Lower lobe of right lung (tissue), 2 donors: ENCODE measurements at places on chromosomes 7 and 10. TPM values are rescaled to one million over a fixed set of nuclear protein-coding genes. Genes with fewer than 3 reads are reported as not detected.

GRCh38 chr7:93231799-93232672 is at the start of gene VPS50:
TSS of gene VPS50 (plus strand) at chr7:93232366. CDS start at chr7:93232468, 102 bp downstream.
- DNase-seq = peak; percentile 96

DNA sequence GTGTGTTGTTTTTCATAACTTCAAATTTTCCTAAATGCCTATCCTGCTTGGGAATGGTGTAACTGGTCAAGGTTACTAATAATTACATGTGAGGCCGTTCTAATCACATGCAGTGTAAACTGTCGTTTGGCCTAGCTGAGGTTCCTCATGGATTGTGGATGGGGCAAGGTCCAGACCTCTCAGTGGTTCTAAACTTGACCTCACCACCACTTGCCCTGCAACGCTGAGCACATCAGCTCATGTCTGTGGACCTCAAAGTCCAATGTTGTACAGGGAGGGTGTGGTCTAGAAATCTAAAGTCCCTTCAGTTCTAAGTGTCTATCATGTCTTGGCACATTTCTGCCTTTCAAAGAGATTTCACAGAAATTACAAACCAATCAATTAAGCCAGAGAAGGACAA is 15.6 kb downstream of the RBP3 start:
- no peak for DNase-seq

Gene HOXA4
- total RNA-seq = 8.5 TPM

Gene ZCWPW1
- 4.9 TPM for total RNA-seq

DNA sequence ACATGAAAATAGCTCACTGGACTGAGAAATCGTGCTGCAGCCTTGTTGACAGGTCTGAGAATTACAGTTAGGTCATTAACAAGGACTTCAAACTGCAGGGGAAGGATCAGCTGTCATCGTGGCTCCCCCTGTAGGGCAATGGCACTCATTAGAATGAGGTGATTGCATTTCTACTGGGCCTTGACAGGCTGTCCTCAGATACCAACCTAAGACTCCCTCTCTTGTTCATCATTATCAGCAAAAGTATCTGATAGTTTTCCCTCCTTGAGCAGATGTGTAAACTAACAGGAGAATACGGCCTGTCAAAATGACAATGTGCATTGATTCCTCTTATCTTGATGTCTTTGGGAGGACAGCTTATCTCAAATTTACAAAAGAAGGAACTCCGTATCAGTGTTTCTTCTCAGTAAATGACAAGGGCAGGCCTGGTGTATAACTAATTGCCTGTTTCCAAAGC is 648.5 kb upstream of the LRRN3 start:
- DNase-seq = no peak

DNA sequence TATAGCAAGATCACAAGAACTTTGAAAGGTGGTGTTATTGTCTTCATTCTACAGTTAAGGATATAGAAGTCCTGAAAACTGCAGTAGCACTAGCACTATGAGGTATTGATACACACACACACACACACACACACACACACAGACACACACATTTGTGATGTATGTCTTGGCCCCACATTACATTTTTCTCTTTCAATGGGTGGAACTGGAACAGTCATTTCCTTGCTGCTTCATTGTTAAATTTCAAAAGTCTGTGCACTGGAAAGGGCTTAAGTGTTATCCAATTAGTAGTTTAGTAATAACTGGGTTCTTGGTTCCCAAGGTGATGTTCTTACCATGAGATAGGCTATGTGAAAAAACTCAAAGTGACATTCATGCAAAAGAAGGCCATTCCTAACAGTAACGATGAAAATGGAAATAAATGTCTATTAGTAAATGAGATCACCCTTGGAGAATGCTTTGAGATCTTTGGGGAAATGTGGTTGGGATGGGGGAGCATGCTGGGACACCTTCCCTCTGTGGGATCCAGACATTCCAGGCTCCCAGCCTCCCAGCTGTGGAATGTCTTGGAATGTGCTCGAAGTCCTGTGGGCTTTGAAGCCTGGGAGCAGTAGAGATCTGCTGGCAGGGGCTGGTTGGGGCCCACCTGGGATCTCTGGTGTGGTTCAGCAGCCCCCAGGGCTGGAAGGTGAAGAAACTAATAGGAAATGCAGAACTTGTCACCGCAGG is 37.4 kb upstream of the CALD1 start:
- DNase-seq = no peak
